ENCODE measurements at places on chromosomes 13 and 19. TPM values are rescaled to one million over a fixed set of nuclear protein-coding genes. Genes with fewer than 3 reads are reported as not detected.

- DNase-seq: peak; percentile 18
Measured at GRCh38 chr13:41960211-41960636, 685 bp downstream of the VWA8 start.

DNA sequence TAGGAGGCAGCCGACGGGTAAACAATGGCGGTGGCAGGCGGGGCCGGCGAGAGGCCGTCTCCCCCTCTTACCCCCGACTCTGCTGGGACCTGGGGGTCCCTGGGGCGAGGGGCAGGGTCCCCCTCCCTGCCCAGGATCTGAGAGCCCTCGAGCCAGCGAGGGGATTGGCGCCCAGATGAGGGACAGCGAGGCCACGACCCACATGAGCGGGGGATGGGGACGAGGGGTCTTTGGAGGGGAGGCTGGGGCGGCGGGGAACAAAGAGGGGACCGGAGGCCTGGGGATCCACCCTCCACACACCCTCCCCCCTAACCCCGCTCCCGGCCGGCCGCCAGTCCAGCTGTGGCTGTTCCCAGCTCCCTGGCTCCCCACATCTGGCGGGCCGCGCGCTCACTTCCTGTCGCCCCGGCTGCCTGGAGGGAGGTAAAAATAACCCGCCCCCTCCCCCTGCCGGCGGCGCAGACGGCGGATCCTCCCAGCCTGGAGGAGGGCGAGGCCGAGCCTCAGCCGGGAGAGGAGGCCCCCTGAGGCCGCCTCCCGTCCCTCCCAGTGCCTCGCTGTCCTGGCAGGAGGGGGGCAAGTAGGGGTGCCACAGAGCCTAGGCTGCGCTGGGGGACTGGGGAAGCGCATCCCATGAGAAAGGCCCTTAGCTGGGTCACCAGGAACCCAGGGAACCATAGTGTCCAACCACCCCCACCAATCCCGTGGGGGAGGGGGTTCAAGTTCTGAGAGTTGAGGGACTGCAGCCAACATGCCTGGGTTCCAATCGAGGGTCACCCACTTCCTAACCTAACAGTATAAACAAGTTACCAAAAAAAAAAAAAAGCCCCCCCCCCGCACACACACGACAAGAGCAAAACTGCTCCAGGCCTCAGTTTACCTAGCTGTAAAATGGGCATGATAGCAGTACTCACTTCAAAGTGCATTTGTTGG, 29.3 kb upstream of the NANOS3 start:
- peak; percentile 83 for DNase-seq

DNA sequence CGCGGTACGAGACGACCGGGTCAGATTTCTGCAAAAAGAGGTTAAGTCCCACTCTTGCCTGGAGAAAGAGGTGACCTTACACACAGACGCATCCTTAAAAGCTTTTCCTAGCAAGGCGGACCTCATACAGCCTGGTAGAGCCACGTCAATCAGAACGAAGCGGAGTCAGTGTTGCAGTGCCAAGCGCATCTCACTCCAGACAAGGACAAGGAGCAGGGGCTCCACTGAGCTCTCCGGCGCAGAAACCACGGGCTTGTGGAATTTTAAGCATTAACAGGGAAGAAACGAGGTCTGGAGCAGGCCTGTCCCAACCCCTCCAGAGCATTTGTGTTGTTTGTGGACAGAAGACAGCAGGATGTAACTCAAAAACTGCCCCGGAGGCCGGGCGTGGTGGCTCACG, 7.1 kb downstream of the EEF2 start:
- no peak for DNase-seq

GRCh38 chr13:54945973-54946372, 1917.4 kb downstream of the OLFM4 start:
- DNase-seq: no peak

GRCh38 chr13:44425815-44426078, 52.1 kb downstream of the SERP2 start:
- DNase-seq: no peak

DNA sequence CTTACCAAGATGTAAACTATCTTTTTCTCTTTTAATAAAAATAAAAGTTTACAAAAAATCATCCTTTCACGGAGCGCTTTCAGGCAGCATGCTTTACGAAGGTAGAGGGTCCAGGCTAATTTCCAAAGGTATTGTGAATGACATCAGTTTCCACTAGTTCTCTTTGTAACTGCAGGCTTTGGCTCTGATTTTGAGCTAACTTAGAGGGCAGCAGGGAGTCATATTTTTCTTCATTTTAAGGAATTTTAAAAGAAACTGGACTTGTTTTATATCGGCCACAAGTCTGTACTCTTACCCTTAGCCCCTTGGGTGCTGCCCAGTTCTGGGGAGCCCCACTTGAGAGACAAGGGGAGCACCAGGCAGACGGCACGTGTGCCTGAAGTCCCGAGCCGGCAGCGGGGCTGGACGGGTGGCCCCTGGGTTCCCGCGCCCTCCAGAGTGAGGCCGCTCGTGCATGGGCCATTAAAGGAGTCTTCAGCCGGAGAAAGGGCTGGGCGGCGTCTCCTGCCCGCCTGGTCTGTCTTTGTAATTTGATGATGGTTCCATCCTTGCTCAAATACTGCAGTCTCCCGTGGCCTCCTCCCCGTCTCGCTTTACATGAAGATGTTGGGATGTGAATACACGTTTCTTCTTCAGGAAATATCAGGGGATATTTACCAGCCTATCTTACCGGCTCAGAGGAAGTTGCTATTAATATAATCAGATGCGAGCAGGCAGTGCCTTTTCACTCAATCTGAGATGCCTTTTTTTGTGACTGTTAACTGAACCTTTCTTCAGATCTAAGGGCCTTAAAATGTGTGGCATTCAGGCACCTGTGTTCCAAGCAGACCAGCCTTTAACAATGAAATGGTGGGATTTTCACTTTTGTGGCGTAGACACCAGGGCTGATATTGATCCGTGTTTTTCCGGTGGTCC, 67.4 kb downstream of the GGACT start:
- DNase-seq: no peak

- DNase-seq: no peak
Measured at GRCh38 chr13:46165485-46166223, 16.3 kb downstream of the LCP1 start.

DNA sequence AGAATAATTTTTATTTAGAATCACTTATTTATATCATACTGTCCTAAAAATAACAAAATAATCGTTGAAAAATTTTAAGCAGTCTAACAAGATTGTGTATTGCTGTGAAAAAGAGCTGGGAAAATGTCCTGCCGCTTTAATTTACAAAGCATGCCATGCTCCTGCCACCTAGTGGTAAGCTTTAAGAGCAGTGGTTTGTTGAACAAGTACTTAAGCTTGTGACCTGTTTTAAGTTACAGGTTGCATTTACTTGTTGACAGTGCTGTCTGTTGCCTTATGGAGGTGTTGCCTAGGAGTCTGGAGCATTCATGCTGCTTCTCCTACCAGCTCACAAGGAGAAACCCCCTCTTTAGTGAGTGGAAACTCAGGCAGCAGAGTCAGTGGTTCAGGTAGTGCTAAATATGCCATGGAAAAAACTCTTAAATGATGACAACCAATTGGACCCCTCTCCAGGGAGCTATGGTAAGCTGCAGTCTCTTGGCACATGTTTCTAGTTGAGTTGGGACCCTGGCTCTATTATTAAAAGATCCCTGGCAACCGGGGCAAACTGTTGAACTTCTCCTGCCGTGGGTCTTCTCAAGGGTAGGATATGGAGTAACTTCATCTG, 68.4 kb downstream of the SPATA13 start:
- DNase-seq: no peak

Gene VPS36
- total RNA-seq: 118 TPM

Gene KLK10
- not detected for total RNA-seq

Gene ZNF101
- 9.5 TPM for total RNA-seq

All from urinary bladder (tissue), 4 donors.